ENCODE measurements at places on chromosomes 6 and 20. TPM values are rescaled to one million over a fixed set of nuclear protein-coding genes. Genes with fewer than 3 reads are reported as not detected.
A peak's percentile ranks its signal among the peaks of the same experiment; 100 is the strongest.

MCHR2 gene
- total RNA-seq, result not detected

ENPP4 gene
- 20.0 TPM for total RNA-seq

ELOVL5 gene
- total RNA-seq, result 28.0 TPM

MLN gene
- not detected for total RNA-seq

POLR1H gene
- 13.1 TPM for total RNA-seq

TULP1 gene
- total RNA-seq, result not detected

SEC63 gene
- total RNA-seq, result 52.9 TPM

KIF25 gene
- not detected for total RNA-seq

GTF3C6 gene
- total RNA-seq, result 129 TPM

SPATS1 gene
- not detected for total RNA-seq

WASF1 gene
- 1.8 TPM for total RNA-seq

ID4 gene
- total RNA-seq, result 1.6 TPM

RAET1L gene
- total RNA-seq, result not detected

MDN1 gene
- 23.4 TPM for total RNA-seq

CLDN20 gene
- total RNA-seq, result 0.19 TPM

SAMD5 gene
- 0.51 TPM for total RNA-seq

DNA sequence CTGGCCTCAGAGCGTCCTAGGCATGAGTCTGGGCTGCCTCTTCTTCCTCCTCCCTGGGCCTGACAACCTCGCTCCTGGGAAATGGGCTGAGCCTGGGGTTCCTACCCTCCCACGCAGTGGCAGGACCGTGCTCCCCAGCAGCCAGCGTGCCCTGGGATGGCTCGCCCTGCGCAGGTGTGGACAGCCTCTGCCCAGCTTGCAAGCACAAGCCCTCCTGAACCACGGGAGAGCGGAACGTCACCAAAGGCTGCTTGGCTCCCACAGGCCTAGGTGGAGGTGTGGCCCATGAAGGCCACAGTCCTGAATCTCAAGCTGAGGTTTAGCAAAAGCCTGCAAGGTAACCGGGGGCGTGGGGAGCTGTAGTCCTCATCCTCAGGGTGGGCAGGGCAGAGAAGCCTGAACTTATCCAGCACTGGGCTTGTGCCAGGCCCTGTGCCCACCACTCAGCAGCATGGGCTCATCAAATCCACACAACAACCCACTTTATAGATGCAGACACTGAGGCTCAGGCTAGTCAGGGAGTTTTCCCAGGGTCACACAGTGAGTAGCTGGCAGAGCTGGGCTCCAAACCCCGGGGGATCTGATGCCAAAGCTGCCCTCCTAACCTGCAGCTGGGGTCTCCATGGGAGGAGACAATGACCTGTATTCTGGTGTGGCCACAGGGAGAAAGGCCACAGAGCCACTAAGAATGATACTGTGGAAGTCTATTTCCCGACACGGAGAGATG lies 25.3 kb downstream of the RBM38 start:
- DNase-seq, result peak; percentile 41

- no peak for DNase-seq
These were observed 259.8 kb downstream of the CD109 start for GRCh38 chr6:73955800-73956199.

GRCh38 chr20:63198606-63199005 lies 17.3 kb downstream of the YTHDF1 start:
- DNase-seq, result peak; percentile 45

DNA sequence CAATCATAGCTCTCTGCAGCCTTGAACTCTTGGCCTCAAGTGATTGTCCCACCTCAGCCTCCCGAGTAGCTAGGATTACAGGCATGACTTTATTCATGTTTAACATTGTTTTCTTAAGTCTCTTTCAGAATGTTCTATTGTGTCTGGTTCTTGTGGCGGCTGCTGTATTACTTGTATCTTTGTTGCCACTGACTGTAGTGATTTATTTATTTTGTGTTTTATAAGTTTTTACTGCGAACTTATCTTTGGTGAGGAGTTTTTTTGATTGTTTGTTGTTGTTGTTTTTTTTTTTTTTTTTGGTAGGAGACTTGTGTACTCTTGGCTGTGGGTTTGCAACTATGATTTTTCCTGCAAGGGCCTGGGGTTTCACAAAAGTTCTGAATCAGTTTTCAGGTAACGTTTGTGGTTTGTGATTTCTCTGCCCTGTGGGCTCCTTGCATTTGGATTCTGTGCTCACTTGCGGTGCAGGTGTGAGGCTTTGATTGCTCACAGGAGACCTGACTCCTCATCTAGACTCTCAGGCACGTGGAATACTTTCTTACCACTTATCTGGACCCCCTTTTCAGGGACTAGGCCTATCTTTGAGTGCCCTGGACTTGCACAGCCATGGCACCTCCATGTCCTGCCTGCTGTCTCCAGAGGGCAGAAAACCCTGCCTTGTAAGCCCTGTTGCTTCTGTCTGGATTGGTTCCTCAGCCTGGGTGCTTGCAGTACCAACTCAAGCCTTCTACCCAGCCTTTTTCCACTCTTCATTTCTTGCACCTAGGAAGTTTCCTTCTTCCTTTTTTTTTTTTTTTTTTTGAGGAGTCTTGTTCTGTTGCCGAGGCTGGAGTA lies 25.2 kb downstream of the KIF25 start:
- no peak for DNase-seq

GRCh38 chr20:60057123-60057865 lies 99.1 kb downstream of the CDH26 start:
- DNase-seq, result no peak

DNA sequence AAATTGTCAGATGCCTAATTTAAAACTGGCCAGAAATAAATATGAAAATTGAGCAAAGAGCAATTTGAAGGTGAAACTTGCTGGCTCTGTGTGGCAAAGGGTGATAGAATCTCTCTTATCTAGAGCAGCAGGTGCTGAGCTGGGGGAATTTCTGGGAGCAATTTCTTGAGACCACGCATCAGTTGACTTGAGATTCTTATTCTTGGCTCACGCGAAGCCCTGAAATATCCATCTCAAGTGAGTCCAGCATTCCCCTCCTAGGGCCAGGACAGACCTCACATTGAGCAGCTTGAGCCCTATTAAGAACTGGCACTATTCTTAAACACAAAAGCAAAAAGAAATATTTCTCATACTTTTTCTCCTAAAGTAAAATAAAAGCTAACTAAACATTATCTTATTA lies 66.3 kb downstream of the MAP7 start:
- DNase-seq, result no peak

GRCh38 chr20:34956751-34957472 lies 1.2 kb downstream of the MYH7B start:
- no peak for DNase-seq

DNA sequence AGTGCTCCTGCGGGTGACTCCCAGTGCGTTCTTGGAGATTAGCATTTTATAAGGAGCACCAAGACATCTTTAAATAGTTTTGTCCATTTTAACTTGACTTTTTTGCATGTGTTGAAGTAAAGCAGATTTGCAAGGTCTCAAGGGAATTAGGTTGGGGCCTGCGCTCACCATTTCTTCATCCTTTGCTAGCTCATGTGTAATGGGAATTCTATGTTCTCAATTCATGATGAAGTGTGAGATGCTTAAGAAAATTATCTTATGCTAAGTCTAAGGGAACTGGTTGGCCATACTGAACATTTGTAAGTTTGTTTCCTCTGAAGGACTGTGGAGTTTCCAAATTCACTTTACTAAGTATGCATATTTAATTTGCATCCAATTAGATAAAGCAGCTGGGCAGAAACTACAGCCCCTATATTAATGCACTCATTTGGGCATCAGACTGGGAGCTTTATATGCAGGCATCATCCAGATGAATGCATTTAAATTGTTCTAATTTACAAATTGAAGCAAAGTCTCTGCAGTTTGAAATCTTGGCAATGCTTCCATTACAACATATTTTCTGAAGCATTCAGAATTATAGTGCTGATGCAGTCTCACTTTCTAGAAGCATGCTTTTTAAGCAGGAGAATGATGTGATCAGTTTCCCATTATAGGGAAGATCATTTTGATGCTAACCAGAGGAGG lies 108.3 kb upstream of the AKAP12 start:
- DNase-seq, result no peak

DNA sequence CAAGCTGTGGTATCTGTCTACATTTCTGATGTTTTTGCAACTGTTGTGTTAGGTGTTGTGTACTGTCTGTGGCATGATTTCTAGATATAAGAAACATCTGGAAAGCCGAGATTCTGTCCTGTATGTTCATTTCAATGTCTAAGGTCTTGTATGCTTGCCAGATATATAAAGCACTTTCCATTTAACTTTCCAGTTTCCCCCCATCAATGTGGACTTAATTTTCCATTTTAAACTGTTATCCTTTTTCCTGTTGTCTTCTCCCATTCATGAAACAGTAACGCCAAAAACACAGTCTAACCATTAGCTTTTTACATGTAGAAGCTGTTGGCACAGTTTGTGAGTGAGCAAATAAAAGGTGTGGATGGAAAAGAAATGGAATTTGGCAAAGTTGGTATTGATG lies 181.6 kb downstream of the FARS2 start:
- no peak for DNase-seq

- no peak for DNase-seq
These were observed 25.2 kb downstream of the HLA-A start for GRCh38 chr6:29967379-29968010.

- peak; percentile 73 for DNase-seq
These were observed 164.9 kb upstream of the RREB1 start for GRCh38 chr6:6942831-6943230.

DNA sequence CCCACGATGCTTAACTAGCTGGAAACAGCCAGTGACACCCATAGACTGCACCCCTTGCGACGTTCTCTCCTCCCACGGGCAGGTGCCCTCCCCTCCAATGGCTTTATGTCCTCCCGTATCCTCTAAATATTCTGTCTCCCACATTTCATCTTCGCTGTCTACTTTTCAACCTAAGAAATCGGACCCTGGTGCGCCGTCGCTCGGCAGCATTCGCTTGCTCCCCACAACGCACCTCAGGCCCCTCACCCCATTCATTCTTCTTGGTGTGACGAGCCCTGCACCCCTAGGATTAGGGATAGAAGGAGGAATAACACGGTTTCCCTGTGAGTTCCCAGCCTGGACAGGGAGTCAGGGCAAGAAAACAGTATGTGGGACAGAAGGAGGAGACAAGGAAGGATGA lies 74.3 kb upstream of the FOXQ1 start:
- no peak for DNase-seq

DNA sequence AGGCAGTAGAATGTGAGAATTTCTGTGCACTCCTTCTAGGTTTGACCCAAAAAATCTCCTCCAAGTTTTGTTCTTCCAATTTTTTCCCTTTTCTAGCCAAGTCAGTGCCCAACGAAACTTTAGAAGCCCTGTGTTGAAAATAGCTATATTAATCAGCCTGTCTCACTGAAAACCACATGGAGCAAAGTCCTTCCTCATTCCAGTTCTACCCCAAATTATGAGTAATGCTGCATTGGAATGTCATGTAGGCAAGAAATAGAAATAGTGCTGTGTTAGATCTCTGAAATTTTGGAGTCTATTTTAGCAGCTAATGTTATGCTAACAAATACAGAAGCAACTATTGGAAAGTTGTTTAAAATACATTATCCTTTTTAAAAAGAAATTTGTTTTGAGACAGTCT lies 725.5 kb downstream of the TBC1D32 start:
- DNase-seq, result no peak

- DNase-seq, result no peak
These were observed 132.6 kb downstream of the ZMYND8 start for GRCh38 chr20:47223896-47224295.

GRCh38 chr6:134722200-134722870 lies 227.6 kb downstream of the ALDH8A1 start:
- DNase-seq, result no peak

DNA sequence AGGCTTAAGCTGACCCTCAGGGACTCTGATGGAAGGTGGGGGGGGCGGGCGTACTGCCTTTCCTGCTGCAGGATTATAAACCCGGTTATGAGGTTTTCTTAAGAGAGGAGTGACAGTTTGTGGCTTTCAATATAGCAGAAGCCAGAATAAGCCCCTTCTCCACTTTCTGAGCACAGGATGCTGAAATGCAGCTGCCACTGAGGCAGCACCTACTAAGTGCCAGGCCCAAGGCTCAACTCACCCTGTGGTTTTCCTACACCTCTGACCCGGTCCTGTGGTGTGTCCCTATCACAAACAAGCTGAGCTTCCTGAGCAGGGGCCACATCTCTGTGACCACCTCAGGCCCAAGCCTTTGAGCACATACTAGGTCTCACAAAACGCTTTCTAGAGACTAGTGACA lies 59.6 kb upstream of the NFATC2 start:
- no peak for DNase-seq

- no peak for DNase-seq
These were observed 128.1 kb downstream of the OPRM1 start for GRCh38 chr6:154167126-154167525.

- no peak for DNase-seq
These were observed 10.1 kb downstream of the GSS start for GRCh38 chr20:34945315-34946077.

GRCh38 chr6:143158113-143158581 lies 97.5 kb downstream of the AIG1 start:
- DNase-seq, result no peak

DNA sequence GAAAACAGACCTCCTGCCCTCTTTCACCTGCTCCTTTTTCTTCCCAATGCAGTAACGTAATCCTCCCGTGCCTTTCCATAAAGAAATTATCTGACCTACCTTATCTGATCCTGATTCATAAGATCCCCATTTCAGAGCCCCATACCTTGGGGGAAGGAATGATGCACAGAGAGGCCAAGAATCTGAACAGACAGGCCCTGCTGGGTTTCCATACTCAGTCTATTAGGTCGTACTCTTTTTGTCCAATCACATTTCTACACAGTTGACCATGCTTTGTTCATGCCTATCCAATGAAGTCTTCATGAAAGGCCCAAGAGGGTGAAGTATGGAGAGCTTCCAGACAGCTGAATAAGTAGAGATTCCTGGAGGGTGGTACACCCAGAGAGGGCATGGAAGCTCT lies 25.3 kb downstream of the SRPK1 start:
- no peak for DNase-seq

DNA sequence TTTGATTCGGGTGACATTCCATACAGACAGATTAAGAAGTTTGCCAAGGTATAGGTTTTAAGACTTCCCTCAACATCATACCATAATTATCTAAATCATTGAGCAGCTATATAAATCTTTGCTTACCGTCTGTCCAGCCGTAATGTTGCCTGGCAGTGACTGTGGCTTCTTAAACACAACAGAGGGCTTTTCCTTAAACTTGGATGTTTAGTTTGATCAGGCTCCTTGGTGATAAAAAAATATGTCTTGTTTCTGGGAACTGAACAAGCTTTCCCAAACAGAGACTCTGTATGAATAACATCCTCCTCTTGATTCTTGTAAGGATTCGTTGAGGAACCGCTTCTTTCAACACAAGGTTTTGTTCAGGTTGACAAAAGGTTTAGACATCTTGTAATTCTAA lies 130.9 kb downstream of the QKI start:
- DNase-seq, result no peak

DNA sequence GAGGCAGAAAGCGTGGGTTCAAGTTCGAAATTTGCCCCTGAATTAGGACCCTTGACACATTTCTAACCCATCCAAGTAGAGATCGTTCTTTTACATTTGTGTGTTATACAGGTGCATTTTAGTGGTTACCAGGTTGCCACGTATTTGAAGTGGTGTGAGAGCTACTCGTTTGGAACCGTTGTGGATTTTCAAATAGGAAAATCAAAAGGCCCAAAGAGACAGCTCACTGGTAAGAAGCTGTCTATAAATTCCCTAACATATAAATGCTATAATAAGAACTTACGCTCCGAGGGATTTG lies 1.6 kb upstream of the REV3L start:
- DNase-seq, result no peak

GRCh38 chr20:8901237-8902025 lies 167.5 kb upstream of the PLCB4 start:
- DNase-seq, result peak; percentile 70

Measured in Right ventricle myocardium inferior (tissue), 1 donor.